ENCODE measurements at places on chromosomes 2 and 18.

DNA sequence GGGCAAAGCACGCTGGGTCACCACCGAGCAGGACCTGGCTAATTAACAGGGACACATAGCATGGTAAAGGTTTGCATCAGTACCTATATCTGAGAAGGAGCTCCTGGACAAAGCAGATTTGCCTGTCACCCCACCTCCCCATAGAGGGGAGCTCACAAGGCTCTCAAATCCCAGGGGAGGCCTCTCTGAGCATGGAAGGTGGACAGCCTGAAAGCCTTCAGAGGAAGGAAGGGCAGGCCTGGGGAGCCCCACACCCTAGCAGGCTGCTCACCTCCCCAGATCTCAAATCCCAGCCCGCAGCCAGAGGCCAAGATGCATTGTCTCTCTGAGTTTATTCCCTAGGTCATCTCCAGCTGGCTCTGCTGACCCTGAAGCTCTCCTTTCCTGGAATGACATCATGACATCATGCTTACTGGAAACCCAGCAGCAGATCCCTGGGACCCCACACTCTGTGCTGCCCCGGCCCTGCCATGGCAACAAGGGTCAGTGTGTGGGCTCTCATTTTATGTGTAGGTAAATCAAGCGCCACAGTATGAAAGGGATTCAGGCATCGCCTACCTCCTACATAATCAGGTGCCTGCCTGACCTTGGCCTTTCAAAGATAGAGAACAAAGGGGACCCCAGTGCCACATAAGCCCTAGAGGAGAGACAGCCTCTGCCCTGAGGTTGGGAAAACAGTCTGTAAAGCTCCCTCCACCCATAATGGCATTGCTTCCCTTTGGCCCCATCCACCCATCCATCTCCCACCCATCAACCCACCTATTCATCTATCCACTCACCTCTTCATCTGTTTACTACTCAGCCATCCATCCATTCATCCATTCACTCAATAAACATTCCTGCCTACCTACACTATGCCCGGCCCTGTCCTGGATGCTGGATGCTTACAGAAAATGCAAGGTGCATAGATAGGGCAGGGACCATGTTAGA, 15.7 kb upstream of the TEX51 start:
- DNase-seq: no peak

DNA sequence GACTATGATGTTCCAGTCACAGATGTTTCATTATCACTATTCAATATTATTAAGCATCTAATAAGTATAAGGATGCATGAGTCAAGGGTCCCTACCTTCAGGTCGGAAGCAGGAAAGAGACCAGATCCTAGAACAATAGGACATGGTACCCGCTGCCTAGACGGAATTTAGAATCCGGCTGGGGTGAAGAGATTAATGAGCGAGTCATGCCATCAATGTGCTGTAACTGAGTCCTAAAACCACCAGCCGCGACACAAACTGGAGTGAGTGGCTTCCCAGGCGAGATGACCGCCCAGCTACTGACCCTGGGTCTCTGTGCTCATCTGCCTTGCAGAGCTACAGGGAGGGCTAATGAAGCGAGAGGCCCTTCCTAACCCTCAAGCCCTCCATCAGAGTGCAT, 73.6 kb downstream of the DNMT3A start:
- no peak for DNase-seq

DNA sequence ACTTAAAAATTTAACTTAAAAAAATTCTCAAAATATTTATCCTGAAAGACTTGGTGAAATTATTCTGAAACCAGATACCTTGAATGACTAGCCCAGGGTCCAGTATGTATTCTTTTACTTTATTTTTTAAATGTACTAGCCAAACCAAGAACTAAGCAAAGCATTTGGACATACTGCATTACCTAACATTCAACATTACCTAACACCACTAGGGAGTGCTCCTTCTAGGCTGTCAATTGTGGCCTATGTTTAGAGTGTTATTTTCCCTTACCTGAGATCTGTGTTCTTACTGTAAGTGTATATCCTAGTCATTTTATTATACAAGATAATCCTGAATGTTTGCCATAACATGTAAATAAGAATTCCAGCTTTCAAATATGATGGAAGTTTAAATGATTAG, 496.6 kb downstream of the PTPRM start:
- DNase-seq: no peak

GRCh38 chr2:23510471-23510870, 125.5 kb downstream of the KLHL29 start:
- DNase-seq: no peak

GRCh38 chr2:24720310-24720709, 72.9 kb downstream of the PTRHD1 start:
- DNase-seq: no peak

- DNase-seq: no peak
Observed at GRCh38 chr2:102024410-102024809, 32.6 kb downstream of the IL1R2 start.
